ENCODE measurements at places on chromosomes 6 and 20. TPM values are rescaled to one million over a fixed set of nuclear protein-coding genes. Genes with fewer than 3 reads are reported as not detected.

DNA sequence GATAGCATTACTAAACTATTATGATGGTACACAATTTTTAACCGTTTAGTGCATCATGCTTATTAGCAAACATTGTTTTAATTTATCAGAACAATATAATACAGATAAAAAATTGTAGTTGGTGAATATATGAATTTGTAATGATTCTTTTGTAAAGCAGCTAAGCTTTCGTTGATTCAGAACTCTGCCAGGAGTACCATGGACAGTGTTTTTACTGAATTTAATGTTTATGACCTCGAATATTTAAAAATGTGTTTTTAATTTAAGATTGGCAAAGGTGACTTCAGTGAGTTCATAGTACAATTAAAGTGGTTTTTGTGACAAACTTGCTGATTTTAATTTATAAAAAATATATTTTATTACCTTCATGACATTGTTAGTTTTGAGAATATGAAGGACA is 10.0 kb downstream of the AFDN start:
- no peak for DNase-seq

DNA sequence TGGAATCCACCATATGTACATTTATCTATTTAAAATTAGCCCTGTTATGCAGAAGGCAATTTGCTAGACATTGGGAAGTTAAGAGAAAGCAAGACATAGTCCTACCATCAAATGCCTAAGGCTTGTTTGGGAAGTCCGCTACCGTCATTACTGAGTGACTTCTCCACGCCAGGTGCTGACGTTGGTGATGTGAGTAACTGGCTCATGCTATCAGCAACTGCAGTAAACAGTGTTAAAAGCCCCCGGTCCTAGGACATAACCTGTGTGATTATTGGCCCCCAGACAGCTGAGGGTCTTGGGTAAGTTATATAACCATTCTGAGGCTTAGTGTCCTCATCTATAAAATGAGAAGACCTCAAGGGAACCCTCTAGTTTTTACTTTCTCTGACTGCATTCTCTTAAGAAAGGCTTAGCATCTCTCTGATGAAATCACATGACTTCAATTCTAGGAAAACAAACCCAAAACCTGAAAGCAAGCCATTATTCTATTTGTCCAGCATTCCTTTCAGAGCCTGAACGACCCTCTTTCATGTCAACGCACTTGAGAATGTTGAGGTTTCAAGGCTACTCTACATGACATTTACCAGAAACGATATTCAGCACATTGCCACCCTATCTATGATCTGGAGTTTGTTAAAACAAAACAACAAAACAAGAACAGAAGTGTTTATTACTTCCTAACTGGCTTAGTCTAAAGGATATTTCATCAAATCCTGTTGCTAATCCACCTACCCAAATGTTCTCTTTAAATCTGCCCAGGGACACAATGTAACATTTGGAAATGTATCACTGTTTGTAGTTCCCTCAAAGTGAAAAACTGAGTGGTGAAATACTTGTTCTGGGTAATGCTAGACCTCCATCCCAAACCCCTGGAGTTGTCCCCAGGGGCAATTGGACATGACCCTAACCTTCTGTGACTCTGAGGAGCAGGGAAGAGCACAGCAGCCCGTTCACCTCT is 133.8 kb downstream of the BTBD3 start:
- DNase-seq: no peak

MARCKS gene
- 68.5 TPM for total RNA-seq

SYNDIG1 gene
- 0.78 TPM for total RNA-seq

- DNase-seq: no peak
Observed at GRCh38 chr20:53944796-53945195, 125.6 kb downstream of the BCAS1 start.
